SK-MEL-5 (cell line): ENCODE measurements at places on chromosomes 11 and 22.

GRCh38 chr11:72781063-72781312 is 12.9 kb downstream of the STARD10 start:
- no peak for DNase-seq

DNA sequence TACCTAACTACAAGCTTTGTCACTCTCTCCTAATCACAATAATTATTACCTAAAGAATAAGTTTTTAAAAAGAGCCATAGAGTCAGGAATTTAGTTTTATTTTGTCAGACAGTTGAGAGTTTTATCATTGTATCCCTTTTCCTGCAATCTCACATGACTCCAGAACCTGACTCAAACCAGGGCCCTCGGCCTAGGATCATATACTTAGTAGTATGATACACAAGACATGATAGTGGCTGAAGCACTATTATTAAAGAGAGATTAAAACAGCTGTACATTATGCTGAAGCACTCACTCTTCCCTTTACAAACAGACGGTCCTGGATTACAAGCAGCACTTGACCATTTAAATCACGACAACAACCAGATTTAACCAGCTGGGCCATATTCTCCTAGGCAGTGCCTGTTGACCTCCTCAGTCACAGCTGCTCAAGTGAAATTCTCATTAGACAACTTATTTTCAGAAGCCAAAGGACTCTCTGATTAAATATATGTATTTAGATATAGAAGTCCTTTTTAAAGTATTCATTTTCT is 44.0 kb downstream of the SOX6 start:
- no peak for DNase-seq

DNA sequence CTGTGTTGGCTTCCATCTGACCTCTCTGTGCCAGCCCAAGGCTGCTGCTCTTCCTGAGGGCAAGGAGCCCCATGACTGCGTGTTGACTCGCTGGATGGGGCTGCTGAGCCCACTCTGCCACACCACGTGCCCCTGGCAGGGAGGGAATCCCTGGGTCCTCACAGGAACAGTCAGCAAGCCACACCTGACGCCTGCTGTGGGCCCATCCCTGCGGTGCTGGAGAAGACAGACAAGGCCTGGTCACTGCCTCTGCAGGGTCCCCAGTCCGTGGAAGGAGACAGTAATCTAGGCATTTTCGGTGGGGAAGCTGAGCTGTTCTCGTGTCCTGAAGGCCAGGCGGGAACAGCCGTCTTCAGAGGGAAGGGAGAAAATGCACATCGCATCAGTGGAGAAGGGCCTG is 10.6 kb upstream of the PPP6R3 start:
- DNase-seq, result no peak

DNA sequence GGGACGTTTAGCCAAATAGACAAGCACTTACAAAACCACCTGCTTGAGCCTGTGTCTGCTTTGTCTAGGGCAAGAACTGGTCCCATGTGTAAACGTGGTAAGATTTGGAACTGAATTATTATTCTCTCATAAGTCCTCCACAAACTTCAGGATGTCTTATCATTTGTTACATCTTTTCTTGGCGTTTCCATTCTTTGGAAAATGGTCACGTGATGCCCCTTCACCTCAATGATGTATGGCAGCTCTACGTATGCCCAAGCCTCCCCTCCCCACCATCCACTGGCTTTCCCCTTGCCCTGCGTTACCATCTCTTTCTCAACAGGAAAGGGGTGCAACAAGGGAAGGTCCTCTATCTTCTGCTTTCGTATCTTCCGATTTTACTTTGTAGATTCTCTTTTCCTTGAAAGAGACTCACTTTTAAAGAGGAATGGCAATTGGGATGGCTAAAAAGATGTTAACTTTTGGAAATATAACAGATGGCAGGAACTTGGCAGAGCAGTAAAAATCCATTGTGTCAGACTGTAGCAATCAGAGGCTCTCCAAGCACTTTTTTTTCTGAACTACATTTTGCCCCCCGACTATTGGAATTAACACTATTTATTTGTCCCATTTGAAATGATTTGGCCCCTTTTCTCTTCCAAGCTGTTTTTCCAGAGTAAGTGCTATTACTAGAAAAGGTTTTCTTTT is 117.6 kb downstream of the FAT3 start:
- DNase-seq, result no peak

GRCh38 chr11:84465040-84465439 is 1162.1 kb downstream of the DLG2 start:
- no peak for DNase-seq
